ENCODE measurements at places on chromosomes 16 and 17. TPM values are rescaled to one million over a fixed set of nuclear protein-coding genes. Genes with fewer than 3 reads are reported as not detected.

- DNase-seq: no peak
Measured at GRCh38 chr16:13041180-13041579, 139.8 kb downstream of the SHISA9 start.

DNA sequence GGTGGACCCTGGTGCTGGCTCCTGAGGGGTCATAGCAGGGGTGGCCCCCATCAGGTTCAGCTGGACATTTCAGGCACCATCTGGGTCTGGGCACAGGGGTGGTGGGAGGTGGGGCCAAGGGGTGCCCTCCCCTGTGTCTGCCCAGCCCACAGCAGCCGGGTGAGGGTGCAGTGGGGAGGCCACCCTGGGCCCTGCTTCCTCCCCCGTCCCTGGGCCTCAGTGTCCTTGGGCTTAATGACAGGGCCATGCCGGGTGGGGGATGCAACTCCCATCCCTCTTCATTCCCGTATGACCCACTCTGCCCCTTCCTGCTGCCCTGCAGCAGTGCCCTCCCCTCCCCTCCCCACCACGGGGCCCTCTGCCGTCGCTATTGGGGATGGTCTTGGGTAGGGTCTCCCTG lies 10.7 kb downstream of the CPNE7 start:
- DNase-seq: no peak

GRCh38 chr16:48035142-48035541 lies 120.7 kb downstream of the ABCC12 start:
- no peak for DNase-seq

- DNase-seq: peak; percentile 59
Measured at GRCh38 chr17:49210158-49211029, at the start of the genes ABI3 and GNGT2. Gene ABI3, plus strand, starts transcription at chr17:49210707. Its CDS starts 18 bp downstream, at chr17:49210725. Gene GNGT2, minus strand, starts transcription at chr17:49210574. Its CDS starts 3,152 bp downstream, at chr17:49207422.

- no peak for DNase-seq
Measured at GRCh38 chr17:9825641-9826150, at the start of gene GLP2R. Gene GLP2R, plus strand, starts transcription at chr17:9825924. Its CDS starts 140 bp downstream, at chr17:9826064.

Gene CLEC3A
- not detected for total RNA-seq

Gene MRPL58
- 48.5 TPM for total RNA-seq

Gene KRTAP9-4
- not detected for total RNA-seq

Measured in GM23338 (cell line).